ENCODE measurements at places on chromosomes 4 and X.

GRCh38 chr4:76892601-76893000, 5.3 kb downstream of the SOWAHB start:
- DNase-seq = no peak

DNA sequence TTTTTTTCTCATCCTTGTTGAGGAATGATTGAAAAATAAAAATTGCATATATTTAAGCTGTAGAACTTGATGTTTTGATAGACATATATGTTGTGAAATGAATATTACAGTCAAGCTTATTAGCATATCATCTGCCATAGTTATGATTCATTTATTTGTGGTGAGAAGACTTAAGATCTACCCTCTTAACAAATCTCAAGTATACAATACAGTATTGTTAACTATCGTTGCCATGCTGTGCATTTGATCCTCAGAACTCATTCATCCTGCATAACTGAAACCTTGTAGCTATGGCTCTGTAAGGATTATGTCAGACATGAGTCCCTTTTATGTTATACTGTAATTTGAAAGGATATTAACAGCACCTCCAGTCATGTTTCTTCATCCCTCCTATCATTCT, 2045.3 kb downstream of the ARAP2 start:
- no peak for DNase-seq

DNA sequence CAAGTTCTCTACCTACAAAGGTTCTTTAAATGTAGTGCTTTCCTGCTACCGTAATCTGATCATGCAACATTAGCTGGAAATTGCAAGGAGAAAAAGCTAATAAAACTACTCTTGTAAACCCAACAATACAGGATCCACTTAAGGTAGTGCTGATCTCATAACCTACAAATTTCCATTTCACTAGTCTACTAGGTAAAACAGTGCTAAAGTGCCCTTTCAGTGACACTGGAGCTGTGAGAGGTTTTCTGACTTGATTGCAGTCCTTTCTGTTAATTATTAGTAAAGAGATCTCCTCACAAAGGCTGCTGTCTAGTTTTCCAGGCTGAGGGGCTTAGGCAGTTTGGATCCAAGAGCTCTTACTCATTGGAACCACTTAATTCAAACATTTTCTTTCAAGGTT, 1118.7 kb downstream of the SH3BGRL start:
- no peak for DNase-seq

DNA sequence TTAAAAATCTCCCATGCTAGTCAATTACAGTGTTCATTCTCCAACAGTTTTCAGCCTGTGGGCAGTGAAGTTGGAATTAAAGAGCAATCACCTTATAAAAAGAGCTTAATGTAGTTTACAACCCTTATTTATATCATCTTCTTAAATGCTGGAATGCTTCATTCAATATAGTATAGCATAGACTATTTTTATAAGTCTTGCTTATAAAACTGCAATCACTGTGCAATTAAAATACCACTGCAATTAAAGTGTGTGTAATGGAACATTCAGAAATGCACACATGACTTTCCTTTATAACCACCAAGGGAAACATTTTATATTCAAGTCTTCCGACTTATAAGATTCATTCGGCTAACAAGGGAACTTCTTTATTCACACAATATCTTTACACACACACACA, 16.4 kb upstream of the DCAF8L1 start:
- DNase-seq = no peak

GRCh38 chrX:19924285-19924684, 36.9 kb upstream of the SH3KBP1 start:
- no peak for DNase-seq

Measured in stimulated activated CD8-positive, alpha-beta memory T cell treated with anti-CD3 and anti-CD28 coated beads, Interleukin-7, amount 100 ng/mL, for 1 hour (primary cell).